Adrenal gland (tissue), 19 donors: ENCODE measurements at places on chromosomes 7 and 10.
A peak's percentile ranks its signal among the peaks of the same experiment; 100 is the strongest.

DNA sequence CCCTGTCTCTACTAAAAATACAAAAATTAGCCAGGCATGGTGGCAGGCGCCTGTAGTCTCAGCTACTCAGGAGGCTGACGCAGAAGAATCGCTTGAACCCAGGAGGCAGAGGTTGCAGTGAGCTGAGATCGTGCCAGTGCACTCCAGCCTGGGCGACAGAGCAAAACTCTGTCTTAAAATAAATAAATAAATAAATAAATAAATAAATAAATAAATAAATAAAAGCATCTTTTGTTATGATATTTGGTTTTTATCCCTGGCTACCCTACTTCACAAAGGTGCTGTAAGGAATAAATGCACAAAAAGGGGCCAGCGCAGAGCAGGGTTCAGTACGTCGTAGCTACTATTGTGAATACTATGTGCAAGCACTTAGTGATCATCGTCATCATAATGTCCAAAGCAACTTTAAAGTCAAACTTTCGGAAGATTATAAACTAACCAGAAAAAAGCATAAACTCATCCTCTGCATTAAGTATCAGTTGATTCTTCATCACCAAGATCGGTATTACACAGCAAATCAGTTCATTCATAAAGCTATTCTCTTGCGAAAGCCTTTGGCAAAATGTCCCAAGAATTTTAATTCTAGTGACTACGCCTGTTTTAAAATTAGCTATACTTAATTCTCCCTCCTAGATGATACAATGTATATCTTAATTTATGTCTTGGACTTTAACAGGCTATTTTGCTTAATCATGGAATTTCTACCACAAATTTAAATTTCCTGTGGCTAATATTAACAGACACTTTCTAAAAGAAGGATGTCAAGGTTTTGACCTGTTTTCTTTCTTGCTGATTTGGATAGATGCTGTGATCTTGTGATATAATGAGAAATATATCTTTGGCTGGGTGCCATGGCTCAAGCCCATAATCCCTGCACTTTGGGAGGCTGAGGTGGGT is 7.6 kb upstream of the NFE2L3 start:
- DNase-seq, result no peak

DNA sequence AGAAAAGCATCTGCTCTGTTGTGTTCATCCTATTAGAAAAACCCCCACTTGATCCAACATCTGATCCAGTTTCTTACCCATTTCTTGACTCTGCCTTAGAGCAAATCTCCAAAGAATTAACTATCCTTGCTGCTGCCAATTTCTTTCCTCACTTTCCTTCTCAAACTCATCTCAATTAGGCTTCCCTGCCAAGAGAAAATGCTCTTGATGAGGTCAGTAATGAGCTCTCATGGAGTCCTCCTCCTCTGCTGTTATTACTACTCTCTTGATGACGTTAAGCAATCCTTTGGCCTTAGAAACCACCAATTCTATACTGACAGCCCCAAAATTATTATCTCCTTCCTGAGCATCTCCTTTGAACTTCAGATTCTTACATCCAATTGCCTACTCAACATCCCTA is 162.0 kb upstream of the FAM13C start:
- DNase-seq, result no peak

DNA sequence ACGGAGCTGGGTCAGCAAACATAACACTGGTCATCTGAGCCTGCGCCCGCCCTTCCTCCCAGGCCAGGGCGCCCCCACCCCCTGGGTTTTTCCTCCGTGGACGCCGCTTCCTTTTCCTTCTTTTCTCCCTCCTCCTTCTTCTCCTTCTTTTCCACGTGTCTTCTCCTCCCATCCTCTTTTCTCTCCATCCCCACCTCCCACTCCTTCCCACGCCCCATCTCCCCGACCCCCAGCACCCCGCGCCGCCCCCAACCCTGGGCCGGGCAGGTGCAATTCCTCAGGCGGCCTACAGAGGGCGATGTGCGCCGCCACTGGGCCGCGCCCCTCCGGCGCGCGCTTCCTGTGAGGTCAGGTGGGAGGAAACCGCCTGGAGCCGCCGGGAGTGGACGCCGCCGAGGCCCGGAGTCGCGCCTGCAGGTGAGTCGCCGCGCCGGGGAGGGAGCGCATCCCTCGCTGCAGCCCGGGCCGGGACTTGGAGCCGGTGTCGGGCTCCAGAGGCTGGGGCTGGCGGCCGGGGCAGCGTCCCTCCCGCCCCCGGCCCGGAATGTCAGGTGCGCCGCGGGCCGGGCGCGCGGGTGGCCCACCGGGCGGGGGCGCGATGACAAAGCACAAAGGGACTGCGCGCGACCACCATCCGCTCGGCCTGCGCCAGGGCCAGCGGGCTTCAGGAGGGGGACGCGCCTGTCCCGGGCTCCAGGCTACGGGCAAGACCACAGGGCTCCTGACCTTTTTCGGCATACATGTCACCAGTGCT is at the start of gene FAM241B:
Gene FAM241B, plus strand, starts transcription at position 351 of the 754 bp plus-strand sequence. CDS start 1,497 bp downstream, outside the sequence.
- peak; percentile 70 for DNase-seq

DNA sequence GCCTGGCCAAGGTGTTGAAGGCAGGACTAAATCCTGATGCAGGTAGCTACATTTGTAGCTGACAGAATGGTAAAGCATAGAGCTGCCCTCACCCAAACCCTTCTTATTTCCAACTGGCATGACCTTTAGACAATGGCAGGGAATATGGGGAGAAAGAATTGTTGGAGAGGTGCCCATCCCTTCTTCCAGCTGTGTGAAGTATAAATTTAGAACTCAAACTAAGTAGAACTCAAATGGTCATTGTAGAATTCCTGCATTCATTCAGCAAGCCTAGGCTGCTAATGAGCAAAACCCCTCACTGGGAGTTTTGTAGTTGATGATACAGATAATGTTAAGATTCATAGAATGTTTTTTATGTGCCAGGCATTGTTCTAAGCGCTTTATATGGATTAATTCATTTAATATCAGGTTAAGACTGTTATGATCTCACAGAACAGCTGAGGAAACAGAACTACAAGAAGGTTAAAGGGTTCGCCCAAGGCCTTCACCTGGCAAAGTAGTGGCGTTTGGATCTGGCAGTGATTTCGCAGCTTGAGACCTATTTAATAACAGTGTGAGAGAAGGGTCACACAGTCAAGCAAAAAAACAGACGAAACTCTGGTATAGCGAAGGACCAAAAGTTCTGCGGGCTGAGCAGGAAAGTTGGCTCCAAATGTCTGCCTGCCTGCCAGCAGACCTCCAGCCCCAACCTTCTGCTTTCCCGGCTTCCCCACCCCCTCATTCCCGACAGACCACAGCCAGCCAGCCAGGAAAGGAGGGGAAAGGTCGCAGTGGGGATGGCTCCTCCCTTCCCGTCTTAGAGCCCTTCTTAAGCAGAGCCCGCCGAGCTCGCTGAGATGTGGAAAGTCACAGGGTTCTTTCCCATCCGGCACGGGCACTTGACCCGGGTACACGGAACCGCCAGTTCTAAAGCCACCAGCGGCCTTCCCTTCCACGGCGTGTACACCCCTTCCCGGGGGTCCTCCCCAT is 1.6 kb upstream of the HILPDA start:
- peak; percentile 81 for DNase-seq

- no peak for DNase-seq
Observed at GRCh38 chr7:120793213-120793936, 64.6 kb downstream of the TSPAN12 start.

DNA sequence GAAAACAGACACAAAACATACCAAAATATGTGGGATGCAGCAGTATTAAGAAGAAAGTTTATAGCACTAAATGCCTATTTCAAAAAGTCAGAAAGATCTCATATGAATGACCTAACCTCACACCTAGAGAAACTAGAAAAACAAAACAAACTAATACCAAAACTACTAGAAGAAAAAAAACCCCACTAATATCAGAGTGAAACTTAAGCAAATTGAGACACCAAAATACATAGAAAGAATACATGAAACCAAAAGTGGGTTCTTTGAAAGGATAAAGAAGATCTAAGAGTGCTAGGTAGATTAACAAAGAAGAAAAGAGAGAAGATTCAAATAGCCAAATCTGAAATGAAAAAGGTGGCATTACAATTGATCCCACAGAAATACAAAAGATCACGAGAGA is 494.1 kb downstream of the SH2D4B start:
- DNase-seq, result no peak

- DNase-seq, result no peak
Observed at GRCh38 chr7:24025765-24026164, 258.2 kb upstream of the NPY start.
